ENCODE measurements at places on chromosomes 2 and 18. TPM values are rescaled to one million over a fixed set of nuclear protein-coding genes. Genes with fewer than 3 reads are reported as not detected.

The BMP10 gene
- total RNA-seq = not detected

The ACVR1C gene
- 7.8 TPM for total RNA-seq

GRCh38 chr18:78814766-78815165, 164.9 kb upstream of the SALL3 start:
- no peak for DNase-seq

DNA sequence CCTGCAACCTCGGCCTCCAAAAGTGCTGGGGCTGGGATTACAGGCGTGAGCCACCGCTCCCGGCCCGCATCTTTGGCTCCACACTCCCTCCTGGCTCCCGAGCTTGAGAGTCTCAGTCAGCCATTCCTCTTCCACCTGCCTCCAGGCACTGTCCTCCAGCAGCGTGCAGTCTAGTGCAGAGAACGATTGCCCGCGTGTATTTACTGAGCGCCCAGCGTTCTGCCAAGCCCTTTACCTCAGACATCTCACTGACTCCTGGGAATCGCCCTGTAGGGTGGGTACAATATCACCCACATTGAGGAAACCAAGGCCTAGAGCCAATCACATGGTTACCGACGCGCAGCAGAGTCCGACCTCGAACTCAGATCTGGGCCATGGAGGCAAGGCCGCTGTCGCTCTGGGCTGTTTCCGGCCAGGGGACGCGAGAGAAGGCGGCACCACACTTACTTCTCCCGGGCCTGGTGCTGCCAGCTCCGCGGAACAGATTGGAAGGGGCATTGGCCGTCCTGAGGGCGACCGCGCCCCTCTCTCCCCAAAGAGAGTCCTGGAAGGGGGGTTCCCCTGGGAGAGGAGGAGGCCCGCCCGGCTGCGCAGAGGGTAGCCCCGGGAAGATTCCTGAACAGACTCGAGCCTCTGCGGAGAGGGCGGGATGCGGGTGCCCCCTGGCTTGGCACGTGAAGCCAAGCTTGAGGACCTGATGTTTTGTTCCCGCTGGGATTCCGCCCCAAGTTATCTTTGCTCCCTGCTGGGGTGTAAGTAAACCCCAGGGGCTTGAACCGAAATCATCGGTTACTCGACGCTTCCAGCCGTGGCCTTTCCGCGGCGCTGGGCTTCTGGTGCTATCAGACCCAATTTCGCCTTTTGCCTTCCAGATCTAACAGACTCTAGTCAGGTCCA, 5.2 kb upstream of the DLX2 start:
- no peak for DNase-seq

The TWIST2 gene
- total RNA-seq = 5.0 TPM

The DUSP19 gene
- 5.3 TPM for total RNA-seq

Measured in myocyte (in vitro differentiated cells).